ENCODE measurements at places on chromosomes 1 and 21.

DNA sequence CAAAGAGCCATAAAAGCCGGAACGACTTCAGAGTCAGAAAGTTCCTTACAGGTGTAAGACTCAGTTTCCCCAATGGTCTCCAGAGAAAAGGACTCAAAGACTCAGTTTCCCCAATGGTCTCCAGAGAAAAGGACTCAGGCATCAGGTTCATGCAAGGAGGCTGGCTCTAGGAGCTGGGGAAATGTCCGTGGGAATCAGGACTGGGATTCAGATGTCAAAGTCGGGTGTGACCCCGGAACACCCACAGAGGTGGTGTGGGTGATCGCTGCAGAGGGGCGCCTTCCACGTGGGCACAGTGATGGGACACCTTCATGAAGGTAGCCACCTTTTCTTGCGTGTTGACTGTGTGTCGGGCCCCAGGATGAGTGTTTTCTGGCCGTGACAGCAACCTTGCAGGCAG, 340.8 kb downstream of the NPHP4 start:
- no peak for DNase-seq

DNA sequence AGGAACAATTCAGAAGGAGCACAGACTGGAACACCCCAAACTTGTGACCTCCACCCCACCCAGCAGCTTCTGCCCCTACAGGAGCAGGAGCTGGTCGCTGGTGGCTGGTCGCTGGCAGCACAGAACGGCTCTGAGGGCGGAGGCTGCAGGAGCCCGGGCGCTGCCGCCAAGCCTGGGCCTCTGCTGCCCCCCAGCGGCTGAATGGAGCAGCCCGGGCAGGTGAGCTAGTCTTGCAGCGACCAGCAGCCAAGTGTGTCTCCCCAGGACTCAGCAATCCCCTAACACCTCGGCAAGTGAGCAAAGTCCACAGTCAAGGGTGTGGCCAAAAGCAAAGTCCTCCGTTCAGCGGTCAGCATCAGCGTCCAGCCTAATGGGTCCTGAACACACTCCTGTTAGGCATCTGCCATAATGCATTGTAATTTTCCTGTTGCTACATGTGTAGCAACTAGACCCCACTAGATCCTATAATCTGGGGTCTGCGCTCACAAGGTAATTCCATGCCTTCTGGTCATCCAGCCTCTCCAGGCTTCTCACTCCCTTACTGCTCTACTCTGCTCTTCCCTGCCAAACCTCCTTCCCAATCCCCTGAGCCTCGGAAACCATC, 12.1 kb upstream of the GJB5 start:
- peak; percentile 91 for DNase-seq

- DNase-seq: peak; percentile 34
Observed at GRCh38 chr1:230827081-230827681, 41.1 kb downstream of the C1orf198 start.

DNA sequence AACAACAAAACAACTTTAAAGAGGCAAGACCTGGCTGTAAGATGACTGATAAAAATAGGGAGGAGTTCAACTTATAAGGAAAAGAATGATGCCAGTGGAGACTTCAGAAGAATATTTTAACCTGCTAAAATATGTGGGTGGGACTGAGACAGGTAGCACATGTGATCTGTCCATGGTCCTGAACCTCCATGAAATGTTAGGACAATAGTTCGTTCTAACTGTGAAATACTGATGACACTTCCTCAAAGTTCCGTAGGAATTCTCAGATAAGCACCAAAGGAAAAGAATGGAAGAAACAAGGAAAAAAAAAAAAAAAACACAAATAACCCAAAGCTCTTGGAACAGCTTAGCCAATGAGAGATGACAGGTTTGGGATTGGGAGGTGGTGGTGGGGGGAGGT, 44.7 kb downstream of the CDC42BPA start:
- no peak for DNase-seq

DNA sequence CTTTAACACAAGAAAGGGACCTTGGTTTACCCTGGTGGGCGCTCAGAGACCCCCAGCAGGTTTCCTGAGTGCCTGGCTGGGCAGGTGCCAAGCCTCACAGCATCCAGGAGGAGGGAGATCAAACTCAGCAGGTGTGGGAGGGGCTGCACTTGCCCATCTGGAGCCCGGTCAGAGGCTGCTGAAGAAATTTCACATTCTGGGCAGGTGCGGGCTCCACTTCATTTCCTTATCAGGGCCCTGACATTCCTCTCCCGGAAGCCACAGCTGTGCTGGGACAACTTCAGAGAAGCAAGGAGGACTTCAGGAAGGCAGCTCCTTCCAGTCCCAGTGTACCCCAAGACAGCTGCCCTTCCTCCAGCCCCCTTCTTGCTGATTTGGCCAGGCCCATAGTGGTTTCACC, 82.9 kb downstream of the ITPKB start:
- DNase-seq: no peak

DNA sequence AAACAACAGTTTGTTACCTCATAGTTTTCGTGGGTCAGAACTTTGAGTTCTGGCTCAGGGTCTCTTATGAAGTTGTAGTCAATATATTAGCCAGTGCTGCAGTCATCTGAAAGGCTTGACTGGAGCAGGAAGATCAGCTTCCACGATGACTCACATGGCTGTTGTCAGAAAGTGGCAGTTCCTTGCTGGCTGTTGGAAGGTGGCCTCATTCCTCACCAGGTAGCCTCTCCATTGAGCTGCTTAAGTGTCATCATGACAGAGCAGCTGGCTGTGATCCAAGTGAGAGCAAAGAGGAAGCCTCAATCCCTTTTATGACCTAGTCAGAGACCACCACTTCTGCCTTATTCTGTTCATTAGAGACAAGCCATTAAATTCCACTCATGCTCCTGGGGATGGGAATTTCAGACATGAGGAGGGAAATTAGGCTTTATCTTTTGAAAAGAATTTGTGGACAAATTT, 5.6 kb downstream of the OSBPL9 start:
- DNase-seq: peak; percentile 97

DNA sequence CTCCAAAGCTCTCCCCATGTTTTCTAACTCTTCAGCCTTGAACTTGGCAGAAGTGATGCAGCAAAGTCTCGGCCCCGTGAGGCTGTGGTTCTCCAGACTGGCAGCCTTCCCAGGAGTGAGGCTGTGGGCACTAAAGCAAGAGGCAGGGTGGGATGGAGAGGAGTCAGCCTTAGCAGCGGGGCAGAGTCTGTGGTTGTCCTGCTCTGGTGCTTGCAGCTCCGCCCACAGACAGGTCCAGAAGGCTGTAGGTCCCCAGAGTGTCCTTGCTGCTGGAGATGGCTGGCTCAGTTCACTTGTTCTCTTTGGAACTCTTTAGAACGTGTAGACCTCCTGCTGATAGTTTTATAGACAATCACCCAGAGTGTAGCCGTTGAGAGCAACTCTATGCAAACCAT, 142.6 kb downstream of the AJAP1 start:
- peak; percentile 13 for DNase-seq

DNA sequence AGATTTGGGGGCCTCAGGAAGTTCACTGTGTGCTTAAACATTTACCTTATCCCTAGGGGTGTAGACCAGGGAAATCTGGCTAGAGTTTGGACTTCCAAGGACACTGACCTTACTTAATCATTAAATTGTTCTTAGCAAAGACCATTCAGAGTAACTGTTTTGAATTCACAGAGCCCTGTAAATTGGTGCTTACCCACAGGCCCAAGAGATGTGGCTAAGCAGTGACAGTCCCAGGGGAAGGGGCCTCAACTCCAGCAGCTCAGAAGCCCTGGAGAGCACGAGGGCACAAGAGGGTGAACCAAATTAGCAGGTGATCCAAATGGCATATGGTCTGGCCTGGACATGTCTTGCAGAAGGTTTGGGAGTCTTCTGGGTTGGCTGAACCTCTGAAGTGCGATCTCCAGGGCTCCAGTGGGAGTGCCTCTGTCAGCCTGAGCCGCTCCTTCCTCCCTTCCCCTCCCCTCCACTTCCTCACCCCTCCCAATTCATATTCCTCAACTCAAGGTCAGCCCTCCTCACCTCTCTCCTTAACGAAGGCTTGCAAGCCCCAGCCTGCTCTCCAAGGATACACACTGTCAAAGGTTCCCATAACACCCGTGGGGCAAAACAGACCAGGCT, 4.3 kb downstream of the PAQR7 start:
- DNase-seq: no peak

DNA sequence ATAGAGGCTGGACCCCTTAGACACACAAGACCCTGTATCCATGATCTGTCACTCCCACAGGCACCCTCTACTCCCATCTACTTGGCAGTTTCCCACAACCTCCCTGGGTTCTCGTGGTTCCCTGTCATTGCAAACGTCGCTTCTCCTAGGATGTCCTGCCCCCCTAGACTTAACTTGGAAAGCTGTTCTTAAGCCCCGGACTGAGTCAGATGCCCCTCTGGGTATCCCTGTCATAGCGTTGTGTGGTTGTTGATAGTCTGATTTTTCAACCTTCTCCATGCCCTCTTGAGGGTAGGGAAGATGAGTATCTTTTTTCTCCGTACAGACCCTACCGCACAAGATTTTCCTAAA, 11.8 kb downstream of the RCC1 start:
- DNase-seq: no peak

DNA sequence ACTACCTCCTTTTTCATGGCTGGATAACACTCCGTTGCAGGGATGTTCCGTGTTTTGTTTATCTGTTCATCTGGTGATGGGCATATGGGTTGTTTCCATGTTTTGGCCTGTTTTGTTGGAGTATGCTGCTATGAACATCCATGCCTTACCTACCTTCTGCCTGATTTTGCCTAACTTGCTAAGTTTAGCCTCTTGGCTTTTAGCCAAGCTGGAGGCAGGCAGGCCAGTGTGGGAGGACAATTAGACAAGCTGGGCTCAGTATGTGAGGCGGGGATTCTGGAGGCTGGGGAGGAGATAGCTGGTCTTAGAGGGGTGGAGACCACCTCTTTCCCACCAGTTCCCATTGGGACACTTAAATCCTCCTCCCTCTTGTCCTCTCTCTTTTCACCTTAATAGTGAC, 98.4 kb upstream of the WNT4 start:
- DNase-seq: no peak

DNA sequence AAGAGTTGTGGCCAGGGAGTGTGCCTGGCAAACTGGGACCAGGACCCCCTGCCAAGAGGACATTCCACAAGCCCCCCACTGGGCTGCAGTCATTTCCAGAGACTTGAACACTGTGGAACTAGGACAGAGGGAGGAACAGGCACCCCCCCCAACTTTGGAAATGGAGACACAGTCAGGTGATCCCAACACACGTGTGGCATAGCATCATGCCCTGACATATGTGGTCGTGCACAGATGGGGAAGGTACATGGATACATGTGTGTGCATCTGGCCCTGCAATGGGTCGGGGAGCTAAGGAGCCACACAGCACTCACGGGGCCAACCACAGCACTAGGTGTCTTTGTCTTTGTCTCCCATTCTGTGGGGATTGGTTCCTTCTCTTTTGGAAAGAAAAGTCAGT, 6.6 kb upstream of the TFF3 start:
- no peak for DNase-seq

GRCh38 chr1:232875536-232875935, 70.3 kb downstream of the MAP10 start:
- DNase-seq: no peak

DNA sequence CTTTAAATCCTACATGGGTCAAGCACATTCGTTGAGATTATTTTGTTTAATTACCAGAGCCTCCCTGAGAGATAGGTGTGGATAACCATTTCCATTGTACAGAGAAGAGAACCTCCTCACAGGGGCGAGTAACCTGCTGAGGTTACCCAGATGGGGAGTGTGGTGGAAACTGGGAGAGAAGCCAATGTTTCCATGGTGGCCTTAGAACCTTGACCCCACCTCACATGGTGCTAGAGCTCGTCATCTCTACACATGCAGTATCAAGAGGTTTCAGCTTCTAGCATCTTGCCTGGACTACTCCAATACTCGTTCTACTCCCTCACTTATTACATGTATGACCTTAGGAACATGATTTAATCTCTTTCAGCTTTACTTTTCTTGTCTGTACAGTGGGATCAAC, 4.8 kb downstream of the REG4 start:
- DNase-seq: no peak

- no peak for DNase-seq
Observed at GRCh38 chr1:64194168-64195080, 9.0 kb upstream of the UBE2U start.

- DNase-seq: no peak
Observed at GRCh38 chr21:44946254-44947041, 6.6 kb downstream of the SLX9 start.

- DNase-seq: no peak
Observed at GRCh38 chr1:107196973-107197562, 56.2 kb downstream of the NTNG1 start.

- DNase-seq: peak; percentile 64
Observed at GRCh38 chr1:9860887-9861286, 37.1 kb upstream of the CLSTN1 start.

DNA sequence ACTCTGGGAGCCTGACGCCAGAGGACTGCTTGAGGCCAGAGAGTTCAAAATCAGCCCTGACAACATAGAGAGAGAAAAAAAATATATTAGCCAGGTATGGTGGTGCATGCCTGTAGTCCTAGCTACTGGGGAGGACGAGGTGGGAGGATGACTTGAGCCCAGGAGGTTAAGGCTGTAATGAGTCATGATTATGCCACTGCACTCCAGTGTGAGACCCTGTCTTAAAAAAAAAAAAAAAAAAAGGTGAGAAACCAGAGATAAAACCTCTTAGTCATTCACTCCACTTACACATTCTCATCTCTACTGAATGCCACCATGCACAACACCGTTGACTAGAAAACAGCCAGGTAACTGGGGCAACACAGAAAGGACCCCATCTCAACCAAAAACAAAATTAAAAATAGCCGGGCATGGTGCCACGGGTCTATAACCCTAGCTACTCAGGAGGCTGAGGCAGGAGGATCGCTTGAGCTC, 178.1 kb downstream of the SLC45A1 start:
- no peak for DNase-seq

- DNase-seq: no peak
Observed at GRCh38 chr1:30868833-30869435, 39.6 kb downstream of the SDC3 start.

- peak; percentile 98 for DNase-seq
Observed at GRCh38 chr1:234746798-234747196, 136.8 kb upstream of the IRF2BP2 start.

DNA sequence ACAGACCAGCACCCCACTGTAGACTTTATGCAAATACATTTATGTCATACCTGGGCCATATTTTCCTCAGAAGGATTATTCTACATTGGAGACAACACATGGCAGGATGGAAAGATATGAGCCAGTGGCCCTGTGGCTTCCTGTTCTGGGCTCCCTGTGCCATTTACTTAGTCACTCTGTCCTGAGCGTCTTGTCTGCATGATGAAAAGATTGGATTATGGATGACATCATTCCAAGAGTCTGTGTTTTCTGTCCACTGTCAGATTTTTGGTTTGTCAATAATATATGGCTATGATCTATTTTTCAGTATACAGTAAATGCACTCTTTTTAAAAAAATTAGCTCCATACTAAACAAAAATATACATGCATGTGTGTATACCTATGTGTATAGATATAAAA, 30.8 kb downstream of the IGSF5 start:
- no peak for DNase-seq
